ENCODE measurements at places on chromosomes 3 and 15.
A peak's percentile ranks its signal among the peaks of the same experiment; 100 is the strongest.

GRCh38 chr15:85913461-85913860, 118.7 kb upstream of the KLHL25 start:
- no peak for DNase-seq

DNA sequence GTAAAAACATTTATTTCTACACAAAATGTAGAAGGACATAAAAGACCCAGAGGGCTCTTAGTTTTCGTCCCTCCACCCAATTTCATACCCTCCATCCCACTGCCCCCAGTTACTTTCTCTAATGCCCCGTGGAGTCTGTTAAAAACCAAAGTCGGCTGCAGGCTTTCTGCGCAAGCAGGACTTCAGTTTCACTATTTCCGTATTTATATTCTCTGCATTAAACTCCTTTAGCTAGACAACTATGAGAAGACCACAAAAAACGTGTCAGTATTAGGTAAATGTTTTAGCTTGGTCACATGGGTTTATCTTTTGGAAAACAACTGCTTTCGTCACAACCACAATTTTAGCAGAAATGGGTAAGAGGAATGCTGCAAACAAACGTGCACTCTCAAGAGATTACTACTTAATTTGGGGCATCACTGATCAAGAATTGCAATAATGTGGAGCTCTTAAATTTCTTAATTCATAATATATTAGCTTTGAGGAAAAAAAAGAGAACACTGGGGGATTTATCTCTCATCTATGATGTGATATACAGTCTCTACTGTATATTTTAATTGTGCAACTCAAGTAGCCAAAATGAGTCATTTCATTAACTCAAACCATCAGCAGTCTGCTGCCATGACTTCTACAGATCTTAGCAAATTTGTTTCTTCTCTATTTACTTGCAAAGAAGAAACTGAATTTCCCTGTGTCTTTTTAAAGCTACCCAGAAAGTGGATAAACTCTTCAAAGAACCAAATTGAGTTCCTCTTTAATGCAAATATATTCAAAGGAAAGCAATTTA, 740 bp upstream of the NSMCE3 start:
- DNase-seq, result no peak

GRCh38 chr15:74220475-74221248, 15.5 kb upstream of the CCDC33 start:
- no peak for DNase-seq

- no peak for DNase-seq
These were observed 152.6 kb downstream of the LPP start for GRCh38 chr3:188306435-188307005.

DNA sequence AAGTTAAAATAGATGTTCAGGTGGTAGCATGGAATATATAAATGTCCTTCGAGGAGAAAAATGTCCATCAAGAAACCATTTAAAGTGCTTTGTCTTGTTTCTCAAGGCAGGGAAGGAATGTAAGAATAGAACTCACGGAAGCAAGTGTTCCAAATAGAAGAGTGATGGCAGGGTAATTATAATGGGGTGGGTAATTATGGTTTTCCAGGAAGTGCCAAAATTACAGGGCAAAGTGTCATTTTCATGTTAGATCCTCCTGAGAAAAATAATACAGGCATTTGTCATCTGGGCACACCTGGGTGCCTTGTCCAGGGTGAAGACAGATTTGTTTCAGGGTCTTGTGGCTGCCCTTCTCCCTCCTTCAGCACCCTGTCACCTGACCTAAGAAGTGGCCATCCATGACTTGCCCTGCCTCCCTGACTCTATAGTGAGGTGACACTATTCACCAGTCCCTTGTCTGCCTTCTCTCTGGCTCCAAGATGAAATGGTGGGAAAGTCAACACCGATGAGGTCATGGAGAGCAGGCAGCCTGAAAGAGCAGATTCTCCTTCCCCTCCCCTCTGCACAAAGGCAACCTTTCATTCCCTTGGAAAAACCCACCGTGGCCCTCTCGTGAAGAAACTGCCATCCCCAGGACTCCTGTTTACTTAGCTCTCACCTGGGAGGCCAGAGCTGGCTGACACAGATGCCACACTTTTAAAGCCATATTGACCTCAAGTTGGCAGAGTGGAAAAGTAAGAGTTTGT, 45.1 kb upstream of the AMOTL2 start:
- no peak for DNase-seq

DNA sequence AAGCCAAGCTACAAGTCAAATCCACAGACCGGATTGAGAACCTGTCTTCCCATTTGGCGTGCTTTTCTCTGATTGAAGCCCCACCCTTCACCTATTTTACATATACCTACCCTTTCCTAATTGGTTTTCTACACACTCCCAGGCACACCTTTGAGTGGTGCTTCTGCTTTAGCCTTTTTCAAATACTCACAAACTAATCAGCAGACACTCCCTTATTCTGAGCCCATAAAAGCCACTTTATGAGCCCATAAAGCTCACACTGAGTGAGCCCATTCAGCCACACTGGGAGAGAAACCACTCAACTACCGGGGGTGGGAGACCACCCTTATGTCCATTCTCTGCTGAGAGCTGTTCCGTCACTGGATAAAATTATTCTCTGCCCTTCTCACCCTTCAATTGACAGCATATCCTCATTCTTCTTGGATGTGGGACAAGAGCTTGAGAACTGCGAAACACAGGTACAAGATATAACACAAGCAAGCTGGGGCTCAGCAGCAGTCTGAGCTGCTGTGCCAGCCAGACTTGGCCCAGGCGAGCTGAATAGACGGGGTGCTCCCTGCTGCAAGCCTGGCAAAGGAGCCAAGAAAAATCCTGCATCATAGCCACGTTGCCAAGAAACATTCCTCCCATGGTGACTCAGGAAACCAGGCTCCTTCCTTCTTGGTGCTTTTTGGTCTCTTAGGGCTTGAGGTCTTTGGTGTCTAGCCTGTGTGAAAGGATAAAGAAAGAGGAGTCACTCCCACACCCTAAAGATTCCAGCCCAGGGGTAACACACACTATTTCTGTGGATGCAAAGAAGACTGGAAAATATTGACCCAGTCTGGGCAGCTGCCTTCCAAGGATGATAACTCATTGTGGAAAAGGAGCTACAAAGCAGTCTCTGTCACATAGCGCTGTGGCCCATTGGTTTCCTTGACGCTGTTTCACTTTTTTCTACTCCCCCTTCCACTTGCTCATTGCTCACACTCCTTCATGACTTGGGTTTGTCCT, 609.7 kb downstream of the MCTP2 start:
- DNase-seq, result peak; percentile 27

DNA sequence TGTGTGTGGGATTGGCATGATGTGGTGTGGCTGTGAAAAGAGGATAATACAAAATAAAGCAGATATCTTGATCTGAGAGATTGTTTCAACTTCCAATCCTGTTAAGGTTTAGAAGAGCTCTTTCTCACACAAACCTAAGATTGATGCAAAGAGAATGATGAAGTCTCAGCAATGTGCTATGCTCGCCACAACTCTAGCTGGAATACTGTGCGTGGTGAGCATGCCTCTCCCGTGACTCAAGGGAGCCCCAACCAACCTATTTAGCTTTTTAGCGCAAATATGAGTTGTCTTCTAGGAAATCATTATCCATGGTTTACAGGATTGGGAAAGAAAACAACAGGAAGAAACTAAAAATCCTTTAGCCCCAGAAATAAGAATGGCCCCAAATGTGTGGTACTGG, 28.5 kb downstream of the BTLA start:
- DNase-seq, result no peak

DNA sequence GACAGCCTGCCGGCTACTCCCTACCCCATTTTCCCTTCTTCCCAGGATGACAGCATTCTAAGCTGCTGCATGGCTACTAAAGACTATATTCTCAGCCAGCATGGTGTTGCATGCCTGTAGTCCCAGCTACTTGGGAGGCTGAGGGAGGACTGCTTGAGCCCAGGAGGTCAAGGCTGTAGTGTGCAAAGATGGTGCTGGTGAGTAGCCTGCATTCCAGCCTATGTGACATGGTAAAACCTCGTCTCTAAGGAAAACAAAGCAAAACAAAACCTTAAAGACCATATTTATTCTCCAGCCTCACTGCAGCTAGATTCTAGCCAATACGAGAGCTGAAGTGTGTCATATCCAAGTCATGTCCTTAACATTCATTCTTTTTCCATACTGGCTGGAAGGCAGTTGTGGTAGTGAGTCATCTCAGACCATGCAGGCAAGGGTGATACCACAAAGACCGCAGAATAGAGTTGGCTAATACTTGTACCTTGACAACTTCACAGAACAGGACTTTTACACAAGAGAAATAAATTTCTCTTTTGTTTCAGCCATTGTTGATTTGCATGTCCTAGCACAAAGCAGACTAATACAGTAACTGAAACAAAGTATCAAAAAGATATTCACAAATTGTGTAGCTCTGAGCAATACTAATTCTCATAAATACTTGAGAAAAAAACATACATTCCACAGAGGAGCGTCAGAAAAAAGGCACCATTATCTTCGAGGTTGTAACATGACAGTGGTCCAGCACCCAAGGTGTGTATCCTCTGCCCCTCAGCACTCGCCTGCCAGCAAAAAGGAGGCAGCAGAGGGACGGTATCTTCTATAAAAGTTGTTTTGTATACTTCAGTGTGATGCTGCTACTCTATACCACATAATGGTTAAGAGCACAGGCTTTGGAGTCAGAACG, 14.8 kb downstream of the PBRM1 start:
- DNase-seq, result peak; percentile 85

DNA sequence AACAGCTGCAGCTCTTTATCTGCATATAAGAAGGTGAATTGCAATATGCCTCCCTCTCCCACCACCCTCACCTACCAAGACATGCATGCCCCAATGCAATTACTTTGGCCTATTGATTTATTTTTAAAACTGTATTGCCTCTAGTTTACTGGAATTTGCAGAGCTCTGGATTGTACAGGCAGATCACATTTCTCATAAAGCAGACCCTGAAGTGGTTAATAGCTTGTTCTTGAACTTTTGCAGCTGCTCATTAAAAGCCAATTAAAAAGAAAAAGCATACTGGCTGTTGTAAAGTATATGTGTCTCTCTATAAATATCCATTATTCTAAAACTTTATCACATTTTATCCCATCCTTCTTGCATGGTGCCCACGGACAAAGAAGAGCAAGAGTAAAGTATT, 221.5 kb upstream of the TOPAZ1 start:
- no peak for DNase-seq

DNA sequence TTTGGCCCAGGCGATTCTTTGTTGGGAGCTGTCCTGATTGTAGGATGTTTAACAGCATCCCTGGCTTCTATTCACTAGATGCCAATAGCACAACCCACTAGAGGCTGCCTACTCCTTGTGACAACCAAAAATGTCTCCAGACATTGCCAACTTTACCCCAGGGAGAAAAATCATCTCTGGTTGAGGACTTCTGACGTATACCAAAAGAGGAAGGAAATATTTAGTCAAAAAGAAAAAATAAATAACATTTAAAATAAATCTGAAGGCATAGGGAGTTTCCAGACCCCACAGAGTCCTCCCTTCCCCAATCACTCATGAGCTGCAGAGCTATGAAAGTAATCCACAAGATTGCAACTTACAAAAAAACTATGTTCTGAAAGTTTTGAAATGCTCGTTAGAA, 61.0 kb downstream of the MECOM start:
- DNase-seq, result no peak

- no peak for DNase-seq
These were observed 124.3 kb downstream of the BDH1 start for GRCh38 chr3:197431346-197431910.

- no peak for DNase-seq
These were observed 31.3 kb downstream of the RPL39L start for GRCh38 chr3:187107989-187108388.

DNA sequence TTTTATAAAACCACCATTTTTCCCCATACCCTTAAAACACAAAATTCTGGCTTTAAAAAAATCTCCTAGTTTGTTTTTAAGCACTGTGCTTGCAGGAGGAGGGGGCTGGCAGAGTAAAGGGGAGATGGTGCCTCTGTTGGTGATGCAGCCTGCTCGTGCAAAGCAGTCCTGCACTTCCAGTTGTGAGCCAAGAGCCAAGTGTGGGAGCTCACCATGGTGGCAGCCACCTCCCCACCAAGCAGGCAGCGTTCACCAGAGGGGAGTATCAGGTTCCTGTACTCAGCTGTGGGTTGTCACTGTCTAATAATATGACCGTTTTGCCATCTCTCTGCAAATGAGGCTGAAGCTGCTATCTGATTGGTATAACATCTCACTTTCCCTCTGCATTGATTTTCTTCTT, 164.8 kb downstream of the SYNPR start:
- DNase-seq, result no peak

DNA sequence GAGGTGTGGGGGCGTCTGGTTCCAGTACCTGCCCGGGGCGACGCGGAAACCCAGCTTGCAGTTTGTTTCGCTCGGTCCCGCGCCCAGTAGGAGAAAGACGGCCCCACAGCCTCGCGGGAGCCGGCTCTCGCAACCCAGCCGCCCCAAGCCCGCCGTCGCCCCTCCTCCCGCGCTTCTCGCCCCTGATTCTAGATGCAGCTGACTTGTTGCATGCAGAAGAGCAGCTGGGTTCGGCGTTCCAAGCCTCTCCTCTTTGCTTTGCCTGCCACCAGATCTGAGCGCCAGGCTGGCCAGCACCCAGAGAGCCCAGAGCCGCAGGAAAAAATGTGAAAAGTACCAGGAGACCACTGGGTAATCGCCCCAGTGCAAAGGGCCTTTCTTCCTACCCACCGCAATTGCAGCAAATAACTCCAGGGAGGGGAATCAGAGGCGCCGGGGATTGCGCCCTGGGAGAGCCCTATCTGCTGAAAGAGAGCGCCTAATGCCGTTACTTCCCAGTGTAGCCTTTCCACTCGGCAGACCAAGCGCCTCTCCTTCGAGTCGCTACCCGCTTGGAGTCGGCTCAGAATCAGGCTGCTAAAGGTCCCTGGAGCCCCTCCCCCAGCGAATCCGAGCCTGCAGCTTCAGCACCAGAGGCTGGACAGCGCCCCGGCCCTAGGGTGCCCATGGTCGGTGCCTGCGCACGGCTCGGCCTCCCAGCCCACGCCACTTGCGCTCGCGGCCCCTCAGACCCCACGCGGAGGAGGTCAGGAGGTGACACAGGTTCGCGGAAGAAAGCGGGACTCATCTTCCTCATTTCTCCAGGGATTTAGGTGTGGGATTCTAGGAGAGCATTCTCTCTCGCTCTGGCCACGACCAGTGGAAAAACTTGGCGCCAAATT, 15.7 kb upstream of the AEN start:
- no peak for DNase-seq

- no peak for DNase-seq
These were observed 246.2 kb downstream of the SV2B start for GRCh38 chr15:91346259-91346658.

DNA sequence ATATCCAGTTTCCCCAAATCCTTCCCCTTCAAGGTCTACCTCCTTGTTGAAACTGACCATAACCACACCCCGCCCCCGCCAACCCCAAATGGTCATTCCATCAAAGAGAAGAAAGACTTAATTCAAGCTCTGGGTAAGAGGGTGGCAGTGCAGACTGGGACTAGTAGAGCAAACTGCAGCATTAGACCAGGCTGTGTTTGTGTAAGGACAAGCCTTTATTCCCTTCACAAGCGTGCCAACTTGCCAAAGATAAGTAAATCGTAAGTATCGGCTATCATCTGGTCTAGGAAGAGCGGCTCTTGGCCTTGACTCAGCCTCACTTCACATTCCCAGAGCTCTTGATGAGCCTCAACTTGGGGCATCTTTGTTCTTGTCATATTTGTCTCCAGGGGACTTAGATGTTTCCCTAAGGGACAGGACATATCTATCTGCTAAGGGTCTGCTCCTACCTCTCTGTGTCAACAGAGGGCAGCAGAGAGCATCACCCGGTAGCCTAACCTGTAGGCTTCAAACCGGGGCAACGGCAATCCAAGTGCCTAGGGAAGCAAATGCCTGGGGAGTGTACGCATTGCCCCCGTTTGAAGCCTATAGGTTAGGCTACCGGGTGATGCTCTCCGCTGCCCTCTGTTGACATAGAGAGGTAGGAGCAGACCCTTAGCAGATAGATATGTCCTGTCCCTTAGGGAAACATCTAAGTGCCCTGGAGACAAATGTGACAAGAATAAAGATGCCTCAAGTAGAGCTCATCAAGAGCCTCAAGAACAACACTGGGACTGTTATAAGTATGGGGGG, 8.9 kb upstream of the MAP3K13 start:
- no peak for DNase-seq

Measured in RWPE1 (cell line).